ENCODE measurements at places on chromosomes 2 and 18. TPM values are rescaled to one million over a fixed set of nuclear protein-coding genes. Genes with fewer than 3 reads are reported as not detected.

DNA sequence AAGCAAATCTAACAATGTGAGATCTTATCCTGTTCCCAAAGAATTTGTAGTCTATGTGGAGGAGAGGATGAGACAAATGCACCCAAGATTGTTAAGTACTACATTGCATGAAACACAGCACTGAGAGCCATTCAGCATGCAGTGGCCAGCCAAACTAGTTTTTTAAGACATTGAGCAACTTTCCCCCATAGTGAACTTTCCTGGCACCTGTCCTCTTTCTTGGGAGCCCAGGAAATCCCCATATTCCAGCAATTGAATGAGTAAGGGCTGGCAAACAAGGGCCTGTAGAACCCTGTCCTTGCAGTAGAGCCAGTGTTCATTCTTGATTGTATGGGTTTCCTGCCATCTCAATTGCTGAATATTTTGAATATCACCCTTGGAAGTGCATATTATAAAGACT is 58.8 kb upstream of the FIGN start:
- peak; percentile 1 for DNase-seq

ITPRID2 gene
- total RNA-seq: 13.6 TPM

VWA3B gene
- 1.0 TPM for total RNA-seq

CRYGD gene
- total RNA-seq: 5.5 TPM

TEKT4 gene
- total RNA-seq: not detected

DNA sequence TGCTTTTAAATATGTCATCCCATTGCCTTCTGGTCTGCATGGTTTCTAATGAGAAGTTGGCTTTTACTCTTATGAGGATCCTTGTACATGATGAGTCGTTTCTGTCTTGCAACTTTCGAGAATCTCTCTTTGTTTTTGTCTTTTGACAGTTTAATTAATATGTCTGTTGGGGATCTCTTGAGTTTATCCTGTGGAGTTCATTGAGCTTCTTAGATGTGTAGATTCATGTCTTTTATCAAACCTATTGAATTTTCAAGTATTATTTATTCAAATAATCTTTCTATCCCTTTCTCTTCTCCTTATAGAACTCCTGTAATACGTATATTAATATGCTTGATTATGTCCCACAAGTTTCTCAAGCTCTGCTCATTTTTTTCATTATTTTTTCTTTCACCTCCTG is 67.9 kb downstream of the TMEM185B start:
- no peak for DNase-seq

GRCh38 chr2:224910574-224910925 is 131.7 kb downstream of the DOCK10 start:
- DNase-seq: no peak
